ENCODE measurements at places on chromosomes 16 and 17.
A peak's percentile ranks its signal among the peaks of the same experiment; 100 is the strongest.

DNA sequence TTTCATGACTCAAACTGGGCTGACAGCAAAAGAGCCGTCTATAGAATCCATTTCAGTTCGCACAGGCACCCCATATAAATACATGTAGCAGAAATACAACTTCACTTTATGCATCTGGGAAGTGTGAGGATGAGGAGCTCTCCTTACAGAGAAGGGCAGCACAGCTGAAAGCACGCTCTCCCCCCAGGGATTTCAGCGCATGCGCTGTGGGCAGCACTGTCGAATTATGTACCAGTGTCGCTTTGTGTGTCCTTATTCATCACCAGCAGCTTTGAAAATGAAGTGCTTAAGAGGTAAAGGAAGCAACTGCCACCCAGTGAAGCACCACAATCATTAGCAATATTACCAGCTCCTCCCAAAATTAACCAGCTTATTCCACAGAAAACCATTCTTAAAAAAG lies 39.9 kb downstream of the CEP95 start:
- no peak for DNase-seq

DNA sequence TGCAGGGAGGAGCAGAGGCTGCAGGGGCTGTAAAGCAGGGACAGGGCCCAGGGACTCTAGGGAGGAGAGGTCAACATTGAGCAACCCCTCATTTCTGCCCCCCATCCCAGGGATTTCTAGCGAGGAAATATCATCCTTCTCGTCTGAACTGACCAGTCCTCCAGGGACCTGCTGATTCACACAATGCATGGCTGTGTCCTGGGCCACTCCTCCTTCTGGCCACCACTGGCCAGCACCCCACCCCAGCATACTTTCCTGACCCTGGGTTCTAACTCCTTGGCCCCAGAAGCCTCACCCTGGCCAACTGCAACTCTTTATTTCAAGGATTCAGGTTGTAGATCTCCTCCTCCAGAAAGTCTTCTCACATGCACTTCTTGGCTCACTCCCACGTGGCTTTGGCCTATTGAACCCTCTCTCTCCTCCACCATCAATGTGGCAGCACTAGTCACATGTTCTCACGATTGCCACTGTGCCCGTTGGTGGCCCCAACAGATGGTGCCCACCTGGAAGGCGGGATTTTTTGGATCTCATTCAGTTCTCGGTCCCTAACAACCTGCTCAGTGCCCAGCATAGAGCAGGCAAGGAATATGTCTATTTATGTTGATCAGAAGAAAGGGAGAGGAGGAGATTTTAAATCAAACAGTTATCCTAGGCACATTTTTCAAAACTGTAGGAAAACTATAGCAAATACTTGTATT lies 41.5 kb downstream of the CUEDC1 start:
- DNase-seq = no peak

GRCh38 chr16:55297062-55297909 lies 26.7 kb upstream of the IRX6 start:
- DNase-seq = peak; percentile 65

GRCh38 chr17:17033466-17033865 lies 8.8 kb upstream of the MPRIP start:
- DNase-seq = no peak

- peak; percentile 48 for DNase-seq
Observed at GRCh38 chr17:42676424-42677011, at the start of gene PLEKHH3. Gene PLEKHH3 (minus strand): TSS chr17:42676994. CDS start chr17:42676563, 431 bp downstream.

All from HT1080 (cell line).